ENCODE measurements at places on chromosomes 1 and 21.

DNA sequence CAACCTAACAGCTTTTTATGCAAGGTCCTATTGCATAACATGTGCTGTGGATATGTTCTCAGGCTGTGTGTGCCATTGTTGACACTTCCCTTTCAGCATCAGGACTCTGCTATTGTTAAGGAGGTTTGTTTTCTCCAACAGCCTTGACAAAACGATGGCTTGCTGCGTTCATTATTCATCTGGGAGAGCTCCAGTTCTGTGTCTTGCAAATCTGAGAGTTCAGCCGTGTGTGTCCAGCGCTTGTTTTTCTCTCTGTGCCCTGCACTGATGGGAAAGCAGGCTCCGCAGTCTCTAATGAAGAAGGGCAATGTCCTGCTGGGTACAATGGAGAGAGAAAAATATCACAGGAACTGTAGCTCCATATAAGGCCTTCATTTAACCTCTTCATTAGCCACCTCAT, 63.7 kb downstream of the CLDN17 start:
- no peak for DNase-seq

- peak; percentile 62 for DNase-seq
These were observed 1.0 kb upstream of the S100A6 start for GRCh38 chr1:153536671-153537375.

GRCh38 chr1:40780678-40781607, 2.6 kb upstream of the KCNQ4 start:
- DNase-seq = no peak

DNA sequence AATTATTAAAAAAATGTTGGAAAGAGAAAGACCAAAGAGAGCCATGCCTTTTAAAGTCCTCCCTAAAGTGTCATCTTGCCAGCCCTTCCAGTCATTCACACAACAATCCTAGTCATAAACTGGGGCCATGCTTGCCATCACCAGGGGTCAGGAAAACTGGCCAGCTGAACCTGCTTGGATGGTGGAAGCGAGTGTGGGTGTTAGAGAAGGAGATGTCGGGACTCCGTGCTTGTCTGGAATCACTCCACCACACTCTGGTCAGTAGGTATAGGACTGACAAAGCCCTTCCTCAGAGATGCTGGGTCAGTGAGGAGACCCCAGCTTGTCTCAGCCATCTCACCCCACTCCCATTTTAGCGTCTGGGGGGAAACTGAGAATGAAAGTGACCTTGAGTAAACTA, 3.3 kb upstream of the HAPLN2 start:
- no peak for DNase-seq

DNA sequence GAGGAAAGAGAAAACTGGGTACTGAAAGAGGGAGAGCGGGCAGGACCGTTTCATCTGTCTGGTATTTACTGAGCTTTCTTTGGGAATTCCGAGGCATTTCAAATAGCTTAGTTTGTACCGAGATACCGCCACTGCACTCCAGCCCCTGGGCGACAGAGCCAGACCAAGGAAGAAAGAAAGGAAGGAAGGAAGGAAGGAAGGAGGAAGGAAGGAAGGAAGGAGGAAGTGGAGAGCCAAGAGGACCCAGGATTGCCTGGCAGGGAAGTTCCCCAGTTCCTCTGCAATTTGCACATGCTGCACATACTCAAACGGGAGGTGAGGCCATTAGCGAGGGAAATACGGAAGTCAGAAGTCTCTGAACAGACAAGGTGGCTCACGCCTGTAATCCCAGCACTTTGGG, 961 bp upstream of the FUCA1 start:
- DNase-seq = peak; percentile 42

- peak; percentile 78 for DNase-seq
These were observed 6.5 kb upstream of the ATP1A2 start for GRCh38 chr1:160108888-160109662.

- no peak for DNase-seq
These were observed 245.3 kb upstream of the ZP4 start for GRCh38 chr1:238135708-238136664.

DNA sequence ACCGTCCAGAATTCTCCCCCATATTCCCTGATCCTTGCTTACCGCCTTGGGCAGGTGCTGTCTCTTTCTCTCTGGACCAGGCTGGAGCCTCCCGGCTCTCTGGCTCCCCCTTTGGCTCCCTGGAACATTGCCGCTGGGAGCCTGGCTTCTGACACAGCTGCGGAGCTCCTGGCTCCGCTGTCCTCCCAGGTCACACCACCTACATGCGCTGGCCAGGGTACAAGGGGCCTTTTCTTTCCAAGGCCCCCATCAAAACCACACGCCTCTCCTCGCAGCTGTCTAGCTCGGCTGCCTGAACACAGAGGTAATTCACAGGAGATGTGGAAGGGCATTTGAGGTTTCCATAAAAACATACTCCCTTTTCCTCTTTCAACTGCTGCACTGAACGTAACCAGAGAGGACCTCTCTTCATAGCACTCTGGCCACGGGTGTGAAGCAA, 7.5 kb upstream of the ZNF648 start:
- DNase-seq = peak; percentile 23

DNA sequence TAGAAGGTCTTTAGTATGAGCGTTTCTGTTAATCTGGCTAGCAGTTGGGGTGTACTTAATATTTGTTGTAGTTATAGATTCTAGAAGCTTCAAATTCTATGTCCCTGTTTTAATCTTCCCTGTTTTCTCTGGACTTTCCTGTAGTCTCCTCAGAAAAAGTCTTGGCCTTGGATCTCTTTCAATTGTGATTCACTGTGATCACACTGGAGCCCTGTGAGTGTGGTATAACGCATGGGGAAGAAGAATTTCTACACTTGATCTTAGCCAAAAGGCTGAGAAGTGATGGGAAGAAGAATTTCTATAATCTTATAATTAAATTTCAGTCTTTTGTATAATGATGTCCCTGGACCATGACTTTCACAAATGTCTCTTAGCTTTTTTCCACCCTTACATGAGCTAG, 36.7 kb upstream of the COP1 start:
- no peak for DNase-seq

DNA sequence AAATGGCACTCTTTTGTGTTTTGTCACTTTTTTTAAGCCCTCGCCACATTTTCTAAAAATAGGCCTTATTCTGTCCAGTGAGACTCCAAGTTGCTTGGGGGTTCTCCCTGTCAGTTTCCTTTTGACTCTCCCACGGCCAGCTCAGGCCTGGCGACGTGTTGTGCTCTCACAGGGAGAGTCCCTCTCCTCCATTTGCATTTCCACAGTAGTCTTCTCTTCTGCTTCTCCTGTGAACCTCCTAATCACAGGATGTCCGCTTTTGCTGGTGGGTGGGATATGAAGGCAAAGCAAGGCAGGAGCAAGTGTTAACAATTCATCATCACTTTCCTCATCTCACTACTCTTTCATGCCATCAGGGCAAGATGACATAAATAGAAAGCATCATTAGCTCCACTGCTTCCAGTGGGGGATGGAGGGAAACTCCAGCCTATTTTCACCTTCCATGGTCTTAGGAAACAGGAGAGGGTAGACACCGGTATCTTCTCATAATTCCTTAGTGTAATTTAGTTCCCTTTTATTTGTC, 99.8 kb downstream of the INTS7 start:
- DNase-seq = peak; percentile 95

- no peak for DNase-seq
These were observed 31.1 kb downstream of the KPNA6 start for GRCh38 chr1:32138965-32139364.

- no peak for DNase-seq
These were observed 589.4 kb downstream of the PLPP3 start for GRCh38 chr1:55990007-55990406.

DNA sequence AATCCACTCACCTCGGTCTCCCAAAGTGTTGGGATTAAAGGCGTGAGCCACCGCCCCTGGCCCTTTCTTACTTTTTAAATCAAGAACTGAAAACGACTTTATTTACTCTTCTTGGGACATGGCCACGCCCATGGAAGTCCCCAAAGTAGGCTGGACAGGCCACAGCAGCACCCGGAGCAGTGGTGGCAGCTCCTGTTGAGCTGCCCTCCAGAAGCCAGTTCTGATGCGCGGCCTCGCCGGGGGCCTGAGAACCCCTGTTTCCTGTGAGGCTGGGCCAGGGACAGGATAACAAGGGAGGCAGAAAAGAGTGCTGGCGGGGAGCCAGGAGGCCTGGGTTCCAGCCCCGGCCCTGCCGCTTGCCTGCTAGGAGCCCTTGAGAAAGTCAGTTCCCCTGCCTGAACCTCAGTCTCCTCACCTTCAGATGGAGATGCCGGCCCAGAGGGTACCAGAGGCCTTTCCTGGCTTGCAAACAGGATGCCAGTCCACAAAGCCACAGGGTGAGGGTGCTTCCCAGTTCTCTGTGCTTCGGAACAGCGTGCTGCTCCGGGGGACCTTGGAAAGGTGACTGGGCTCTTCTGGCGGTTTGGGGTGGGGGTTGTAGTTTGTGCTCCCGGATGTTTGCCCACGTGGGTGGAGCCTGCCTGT, 59.4 kb downstream of the RUNX3 start:
- peak; percentile 52 for DNase-seq

GRCh38 chr1:82108843-82109242, 308.1 kb downstream of the ADGRL2 start:
- DNase-seq = no peak

- DNase-seq = no peak
These were observed 365.4 kb upstream of the DUSP10 start for GRCh38 chr1:222107267-222107666.

- no peak for DNase-seq
These were observed 26.7 kb downstream of the SNX7 start for GRCh38 chr1:98688110-98688739.

GRCh38 chr1:193614275-193614674, 427.9 kb upstream of the B3GALT2 start:
- DNase-seq = no peak

- DNase-seq = no peak
These were observed 20.8 kb downstream of the SLC6A17 start for GRCh38 chr1:110170766-110171733.

DNA sequence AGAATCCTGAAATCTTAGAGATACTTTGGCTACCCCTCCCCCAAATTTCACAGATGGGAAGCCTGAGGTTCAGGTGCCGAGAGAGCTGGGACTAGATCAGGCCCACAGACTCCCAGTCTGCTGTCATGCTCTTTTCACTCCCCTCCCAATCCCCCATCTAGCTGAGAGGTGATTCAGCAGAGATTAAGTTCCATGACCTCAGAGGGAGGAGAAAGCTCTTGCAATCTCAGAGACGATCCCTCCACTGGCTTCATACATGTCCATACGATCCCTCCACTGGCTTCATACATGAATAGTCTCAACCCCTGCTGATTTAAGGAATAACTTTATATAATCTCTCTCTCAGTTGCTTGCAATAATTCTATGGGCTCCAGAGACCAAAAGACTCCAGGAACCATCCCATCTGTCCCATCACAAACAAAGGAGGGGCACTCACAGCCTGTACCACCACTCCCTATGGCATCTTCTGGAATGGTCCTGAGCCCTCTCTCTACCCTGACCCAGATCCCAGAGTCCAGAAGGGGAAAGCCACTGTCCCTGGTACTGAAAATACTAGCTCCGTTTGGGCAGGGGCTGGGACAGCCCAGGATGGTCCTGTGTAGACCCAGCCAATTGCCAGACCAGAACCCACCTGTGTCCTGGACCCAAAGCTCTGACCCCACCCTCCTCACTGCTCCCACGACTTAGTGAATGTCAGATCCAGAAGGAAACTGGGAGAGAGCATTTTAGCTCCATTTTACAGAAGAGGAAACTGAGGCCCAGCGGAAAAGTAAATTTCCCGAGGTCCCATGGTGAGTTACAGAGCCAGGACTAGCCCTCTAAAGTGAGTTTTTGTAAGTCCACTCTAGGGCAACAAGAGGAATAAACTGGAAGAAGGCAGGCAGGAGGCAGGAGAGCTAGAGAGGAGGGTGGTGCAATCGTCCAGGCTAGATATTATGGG, 27.1 kb downstream of the RIMS3 start:
- no peak for DNase-seq

DNA sequence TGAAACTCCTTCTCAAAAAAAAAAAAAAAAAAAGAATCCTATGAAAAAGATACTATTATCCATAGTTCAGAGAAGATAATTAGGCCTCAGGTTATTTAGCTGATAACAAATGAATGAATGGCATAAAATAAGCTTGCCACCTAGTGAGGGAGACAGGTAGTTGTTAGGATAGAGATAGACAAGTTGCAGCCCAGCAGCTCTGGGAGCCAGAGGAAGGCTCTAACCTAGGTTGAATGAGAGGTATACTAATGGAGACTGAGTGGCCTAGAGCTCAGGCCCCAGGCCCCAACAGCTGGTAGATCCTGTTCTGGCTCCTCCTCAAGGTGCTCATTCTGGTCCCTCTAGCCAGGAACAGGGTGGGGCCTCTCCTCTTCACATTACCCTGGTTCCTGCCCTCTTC, 20.6 kb upstream of the RSPO1 start:
- DNase-seq = no peak

DNA sequence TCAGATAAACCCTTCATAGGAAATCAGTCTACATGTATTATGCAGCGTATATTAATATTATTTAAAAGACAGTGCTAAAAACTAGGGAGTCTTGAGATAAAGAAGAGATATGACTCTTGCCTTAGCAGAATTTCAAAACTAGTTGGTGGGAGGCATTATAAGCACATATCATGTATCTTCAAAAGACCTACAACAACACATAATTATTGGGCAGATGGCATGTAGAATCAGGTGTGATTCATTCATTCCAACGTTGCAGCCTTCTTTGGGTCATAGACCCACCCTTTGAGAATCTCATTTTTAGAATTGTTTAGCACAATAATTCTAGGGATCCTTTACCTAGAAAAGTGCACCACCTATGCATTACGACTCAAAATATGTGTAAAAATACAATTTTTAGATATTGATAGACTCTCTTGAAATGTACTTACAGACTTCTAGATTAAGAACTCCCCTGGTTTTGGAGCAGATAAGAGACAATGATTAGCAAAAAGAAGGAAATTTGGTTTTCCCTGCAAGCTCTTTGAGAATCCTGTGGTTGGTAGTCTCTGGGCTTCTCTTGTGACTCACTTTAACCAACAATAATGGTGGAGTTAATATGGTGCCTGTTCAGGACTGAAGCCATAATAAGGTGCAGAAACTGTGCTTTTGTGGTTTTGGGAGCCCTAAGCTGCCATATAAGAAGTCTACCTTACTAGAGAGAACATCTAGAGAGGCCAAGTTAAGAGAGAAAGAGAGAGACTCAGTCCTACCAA, 85.3 kb upstream of the RGS4 start:
- no peak for DNase-seq

DNA sequence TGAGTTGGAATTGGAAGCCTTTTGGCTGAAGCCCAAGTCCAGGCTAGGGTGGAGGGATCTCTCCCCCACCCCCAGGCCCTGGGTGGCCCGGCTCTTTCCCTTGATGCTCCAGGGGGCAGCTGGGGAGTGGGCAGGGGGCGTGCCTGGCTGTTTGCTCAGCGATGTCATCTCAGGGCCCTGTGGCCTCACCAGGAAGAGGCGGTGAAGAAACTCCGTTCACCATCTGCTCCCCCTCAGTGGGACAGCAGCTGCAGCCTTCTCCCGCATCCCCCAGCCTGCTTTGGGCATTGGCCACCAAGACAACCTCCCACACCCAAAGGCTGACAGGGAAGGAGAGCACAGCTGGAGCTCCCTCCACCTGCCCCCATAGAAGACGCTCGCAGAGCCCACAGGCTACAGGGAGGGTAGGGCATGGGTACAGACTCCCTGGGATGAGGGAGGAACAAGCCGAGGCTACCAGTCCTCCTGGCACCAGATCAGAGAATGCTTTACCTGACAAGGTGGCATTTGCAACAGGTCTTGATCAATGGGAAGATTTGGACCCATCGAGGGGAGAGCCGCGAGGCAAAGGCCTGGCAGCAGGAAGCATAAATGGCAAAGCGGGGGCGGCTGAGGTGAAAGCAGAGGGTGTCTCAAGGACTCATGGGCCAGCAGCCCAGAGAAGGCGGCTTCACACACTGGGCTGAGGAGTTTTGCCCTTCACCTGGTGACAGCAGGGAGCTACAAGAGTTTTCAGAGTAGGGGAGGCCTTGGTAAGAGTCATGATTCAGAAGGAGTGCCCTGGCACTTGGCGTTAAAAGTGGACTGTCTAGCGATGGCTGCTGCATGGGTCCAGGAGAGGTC, 6.5 kb upstream of the GUCA2A start:
- DNase-seq = no peak

All from suppressor macrophage treated with lipopolysaccharide for 4 hours (primary cell).